ENCODE measurements at places on chromosomes 5 and 9.
A peak's percentile ranks its signal among the peaks of the same experiment; 100 is the strongest.

GRCh38 chr9:128296340-128297220 lies 20.5 kb downstream of the SWI5 start:
- DNase-seq = no peak

- DNase-seq = peak; percentile 19
Measured at GRCh38 chr5:158013939-158014338, 155.0 kb upstream of the CLINT1 start.

GRCh38 chr5:39624890-39625289 lies 200.1 kb upstream of the DAB2 start:
- no peak for DNase-seq

DNA sequence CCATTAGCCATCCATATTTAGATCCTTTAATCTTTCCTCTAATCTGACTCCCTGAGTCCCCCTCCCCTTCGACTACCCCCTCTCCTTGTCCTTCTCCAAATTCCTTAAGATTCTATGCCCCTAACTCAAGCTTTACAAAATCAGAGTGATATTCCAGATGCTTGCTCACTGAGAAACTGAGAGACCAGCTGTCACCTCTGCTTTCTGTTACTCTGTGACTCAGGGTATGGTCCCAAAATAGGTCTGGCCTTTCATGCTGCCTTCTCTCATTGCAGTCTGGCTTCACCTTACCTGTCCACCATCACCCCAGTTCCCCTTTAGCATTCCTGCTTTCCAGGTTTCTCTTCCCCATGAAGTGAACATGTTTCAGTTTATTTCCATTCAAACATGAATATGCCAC lies 383.3 kb upstream of the SLC30A5 start:
- DNase-seq = no peak

DNA sequence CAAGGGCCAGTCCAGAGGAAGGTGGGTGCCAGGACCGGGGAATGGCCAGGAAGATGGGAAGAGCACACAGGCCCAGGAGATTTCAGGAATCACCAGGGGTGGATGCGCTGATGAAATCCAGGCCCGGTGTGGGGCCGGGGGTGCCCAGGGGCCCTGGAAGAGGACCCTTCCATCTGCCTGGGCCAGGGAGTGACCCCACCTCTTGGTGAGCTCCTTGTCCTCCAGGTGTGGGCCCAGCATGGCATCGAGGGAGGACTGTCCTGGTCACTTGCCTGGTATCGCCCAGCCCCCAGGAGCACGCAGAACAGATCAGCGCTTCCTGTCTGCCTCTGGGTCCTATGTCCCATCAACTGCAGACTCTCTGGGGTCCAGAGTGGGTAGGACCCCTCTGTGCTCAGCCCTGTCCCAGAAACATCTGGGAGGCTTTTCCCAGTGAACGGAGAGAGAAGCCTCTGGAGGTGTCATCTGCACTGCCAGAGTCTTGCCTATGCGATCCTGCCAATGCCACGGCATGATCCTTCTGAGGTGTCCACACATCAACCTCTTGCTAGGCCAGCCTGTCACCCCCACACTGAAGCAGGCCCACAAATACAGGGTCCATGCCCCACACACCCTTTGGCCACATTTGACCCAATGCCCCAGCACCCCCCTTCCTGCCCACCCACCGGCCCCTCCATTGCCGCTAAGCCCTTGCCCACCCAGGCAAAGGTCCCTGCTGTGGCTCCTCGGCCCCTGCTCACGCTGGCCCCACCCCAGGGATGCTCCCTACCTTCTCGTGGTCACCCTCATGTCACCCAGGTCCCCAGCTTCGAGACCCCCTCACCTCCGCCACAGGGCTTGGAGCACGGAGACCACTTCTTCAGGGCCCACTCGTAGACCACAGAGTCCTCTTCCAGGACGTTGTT lies 67.2 kb downstream of the ZNF354C start:
- DNase-seq = no peak

- no peak for DNase-seq
Measured at GRCh38 chr9:35682051-35682450, 7.7 kb downstream of the TPM2 start.

- DNase-seq = no peak
Measured at GRCh38 chr9:87223392-87224246, 274.0 kb upstream of the DAPK1 start.

All from retina (tissue), 1 donor.